ENCODE measurements at places on chromosomes 6 and 20.
A peak's percentile ranks its signal among the peaks of the same experiment; 100 is the strongest.

GRCh38 chr6:1382883-1383728, 6.3 kb upstream of the FOXF2 start:
- no peak for DNase-seq

DNA sequence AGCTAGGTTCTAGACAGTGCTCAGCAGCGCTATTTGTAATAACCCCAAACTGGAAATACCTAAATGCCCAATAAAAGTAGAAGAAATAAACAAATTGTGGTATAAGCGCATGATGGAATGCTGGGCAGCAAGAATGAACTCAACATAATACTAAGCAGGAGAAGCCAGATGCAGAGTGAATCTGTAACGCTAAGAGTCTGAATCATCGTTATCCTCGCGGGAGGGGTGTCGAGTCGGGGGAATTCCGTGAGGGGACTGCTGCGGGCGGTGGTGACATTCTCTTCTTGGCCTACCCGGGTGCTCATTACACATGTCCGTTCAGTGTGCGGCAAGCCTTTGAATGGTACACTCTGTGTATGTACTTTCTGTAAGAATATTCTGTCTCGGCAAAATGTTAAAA, 83.7 kb downstream of the SULF2 start:
- no peak for DNase-seq

DNA sequence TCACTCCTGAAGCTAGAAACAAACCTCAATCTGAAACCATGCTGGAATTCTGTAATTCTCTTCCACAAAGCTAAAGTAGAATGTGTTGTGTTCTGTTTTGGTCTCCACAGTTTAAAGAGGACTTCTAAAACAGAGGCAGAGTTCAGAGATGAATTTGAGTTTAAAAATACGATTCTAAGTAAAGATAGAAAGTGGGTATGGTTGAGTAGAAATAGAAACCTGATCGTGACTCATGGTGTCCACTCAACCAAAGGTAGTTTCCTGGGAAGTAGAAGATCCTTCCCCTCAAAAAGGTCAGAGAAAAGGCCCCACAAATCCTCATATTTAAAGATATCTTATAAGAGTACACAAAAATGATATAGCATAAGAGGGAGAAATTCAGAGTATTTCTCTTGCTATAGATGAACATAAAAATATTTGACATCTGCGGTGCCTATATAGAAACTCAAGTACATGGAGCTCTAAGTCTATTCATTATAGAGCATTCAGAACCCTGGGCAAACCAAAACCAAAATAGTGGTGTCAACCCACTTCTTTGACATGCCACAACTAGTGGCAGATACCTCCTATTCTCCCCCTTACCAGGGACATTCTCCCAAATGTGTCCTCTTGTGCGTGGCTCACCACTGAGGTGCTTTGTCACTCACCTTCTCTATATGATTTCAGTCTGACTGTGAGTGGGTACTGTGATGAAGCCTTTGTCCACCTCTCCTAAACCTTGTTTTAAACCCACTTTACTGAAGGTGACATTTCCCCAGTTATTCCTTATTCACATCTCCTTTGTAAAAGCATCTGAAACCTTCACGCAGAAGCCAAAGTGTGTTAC, 84.5 kb downstream of the PLCB1 start:
- no peak for DNase-seq

DNA sequence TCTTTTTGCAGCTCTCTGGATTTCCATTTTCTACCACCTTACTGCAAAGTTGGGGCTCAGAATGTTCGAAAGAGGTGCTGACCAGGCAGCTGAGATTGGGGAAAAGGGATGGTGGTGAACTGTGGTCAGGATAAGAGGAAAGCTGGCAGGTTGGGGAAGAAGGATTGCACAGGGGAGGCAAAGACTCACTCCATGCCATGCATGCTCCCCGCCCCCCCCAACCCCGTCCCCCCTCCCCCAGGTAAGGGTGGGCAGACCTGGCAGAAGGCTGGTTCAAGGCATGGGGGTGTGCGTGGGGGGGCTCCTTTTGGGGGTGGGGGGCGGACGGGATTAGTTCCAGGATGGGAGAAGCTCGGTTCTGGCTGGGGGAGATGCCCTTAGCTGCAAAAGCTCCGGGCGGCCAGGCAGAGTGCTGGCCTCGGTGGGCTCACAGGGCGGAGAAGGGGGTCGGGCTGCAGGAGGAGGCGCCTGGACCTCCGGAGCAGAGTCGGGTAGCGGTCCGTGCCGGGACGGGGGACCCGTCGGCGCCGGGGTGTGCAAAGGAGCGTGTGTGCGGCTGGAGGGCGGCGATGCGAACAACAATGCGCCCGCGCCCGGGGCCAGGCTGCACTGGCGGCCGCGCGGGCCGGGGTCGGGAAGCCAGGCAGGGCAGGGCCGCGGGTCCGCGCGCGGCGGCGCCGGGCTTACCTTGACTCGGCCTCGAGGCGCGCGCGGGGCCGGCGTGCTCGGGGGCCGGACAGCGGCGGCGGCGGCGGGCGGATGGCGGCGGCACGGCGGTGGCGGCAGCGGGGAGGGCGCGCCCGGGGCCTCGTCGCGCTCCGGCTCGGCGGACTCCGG, 880 bp downstream of the ADNP start:
- peak; percentile 14 for DNase-seq

DNA sequence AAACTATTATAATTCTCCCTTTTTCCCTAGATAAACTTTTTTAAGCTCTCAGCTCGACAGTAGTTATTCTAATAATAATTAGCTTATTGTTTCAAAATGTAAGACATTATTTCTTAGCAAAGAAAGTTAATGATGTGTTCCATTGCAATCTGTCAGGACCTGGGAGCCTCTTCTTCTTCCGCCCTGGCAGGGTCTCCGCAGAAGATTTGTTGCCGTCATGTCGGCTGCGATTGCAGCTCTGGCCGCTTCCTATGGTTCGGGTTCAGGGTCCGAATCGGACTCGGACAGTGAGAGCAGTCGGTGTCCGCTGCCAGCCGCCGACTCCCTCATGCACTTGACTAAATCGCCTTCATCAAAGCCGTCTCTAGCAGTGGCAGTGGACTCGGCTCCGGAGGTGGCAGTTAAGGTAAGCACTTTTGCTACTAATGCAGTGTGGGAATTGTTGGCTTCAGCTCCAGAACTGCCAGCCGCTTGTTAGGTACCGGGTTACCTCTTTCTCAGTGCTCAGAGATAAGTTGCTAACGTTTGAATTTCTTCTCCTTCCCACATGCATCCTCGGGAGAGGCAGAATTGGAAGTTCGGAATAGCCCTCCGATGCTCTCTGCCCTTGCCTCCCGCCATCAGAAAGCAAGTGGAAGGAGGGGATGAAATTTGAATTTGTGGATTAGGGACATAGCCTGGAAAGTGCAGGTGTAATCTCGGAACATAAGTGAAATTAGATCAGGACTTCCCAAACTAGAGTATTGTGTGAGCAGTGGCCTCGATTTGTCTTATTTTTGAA, at the start of gene CDC40:
CDC40 (plus strand) TSS at position 200 of the 781 bp plus-strand sequence; CDS start at position 218, 18 bp downstream.
- DNase-seq, result no peak

DNA sequence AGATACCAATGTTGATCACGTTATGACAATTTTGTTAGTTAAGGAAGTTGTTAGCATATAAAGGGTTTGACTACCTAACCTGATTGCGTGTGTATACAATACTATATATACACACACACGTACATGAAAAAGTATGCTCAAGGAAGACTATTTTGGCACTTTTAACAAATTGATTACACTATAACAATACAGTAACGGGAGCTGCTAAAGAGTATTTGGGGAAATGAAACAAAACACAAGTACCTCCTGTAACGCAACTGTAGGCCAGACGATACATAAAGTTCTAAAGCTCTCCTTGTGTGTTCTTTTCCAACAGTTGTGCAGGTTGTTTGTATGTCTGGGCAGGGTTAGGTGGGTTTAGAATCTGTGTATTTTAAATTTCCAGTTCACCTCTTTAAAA, 98.7 kb downstream of the PLEKHG1 start:
- no peak for DNase-seq

- no peak for DNase-seq
Measured at GRCh38 chr20:47708140-47708807, 77.0 kb downstream of the SULF2 start.

DNA sequence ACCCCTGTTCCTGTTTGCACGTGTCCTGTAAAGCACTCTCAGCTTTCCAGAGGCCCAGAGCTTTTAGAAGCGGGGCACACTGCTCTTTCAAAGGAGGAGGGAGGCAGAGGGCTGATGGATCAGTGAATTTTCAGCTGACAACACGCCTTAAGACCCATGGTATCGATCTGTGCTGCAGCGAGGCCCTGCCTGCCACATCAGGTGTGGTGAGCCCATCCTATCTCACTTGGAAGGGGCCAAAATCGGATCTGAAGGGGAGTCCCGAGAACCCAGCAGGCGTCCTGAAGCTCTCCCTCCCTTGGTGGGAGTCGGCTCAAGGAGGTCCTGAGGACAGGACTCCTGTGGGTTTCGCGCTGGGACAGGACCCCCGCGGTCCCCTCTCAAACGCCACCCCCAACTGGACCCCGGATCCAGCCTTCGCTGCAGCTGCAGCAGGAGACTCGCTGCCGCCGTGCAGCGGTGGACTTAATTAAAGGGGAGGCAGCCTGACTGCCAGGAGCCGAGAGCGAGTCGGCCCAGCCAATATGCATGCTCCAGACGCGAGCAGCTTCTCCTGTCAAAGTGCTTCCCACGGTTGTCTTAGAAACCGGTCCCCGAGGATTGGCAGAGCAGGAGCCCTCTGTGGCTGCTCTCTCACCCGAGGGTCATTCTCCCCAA, 580.0 kb upstream of the ZNF337 start:
- DNase-seq, result no peak

GRCh38 chr6:127338936-127339335, 4.5 kb downstream of the ECHDC1 start:
- no peak for DNase-seq

- no peak for DNase-seq
Measured at GRCh38 chr6:20061952-20062351, 150.3 kb downstream of the MBOAT1 start.

DNA sequence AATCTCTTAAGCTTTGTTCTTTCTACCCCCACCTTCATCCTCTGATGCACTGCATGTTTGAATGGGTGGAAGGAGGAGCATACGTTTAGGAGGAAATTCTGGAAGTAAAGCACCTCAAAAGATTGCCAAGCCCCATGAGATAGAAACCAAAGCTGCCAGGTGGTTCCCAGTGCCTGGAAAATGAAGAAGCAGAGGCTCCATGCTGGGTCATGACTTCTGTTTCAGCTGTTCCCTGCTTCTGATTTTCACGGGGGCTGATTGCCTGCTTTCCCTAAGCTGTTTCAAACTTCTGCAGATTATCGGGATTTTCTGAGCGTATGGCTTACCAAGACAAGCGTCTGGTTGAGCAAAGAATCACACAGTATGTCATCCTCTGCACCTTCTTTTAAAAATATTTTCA, 87.5 kb upstream of the SYNDIG1 start:
- DNase-seq, result no peak

DNA sequence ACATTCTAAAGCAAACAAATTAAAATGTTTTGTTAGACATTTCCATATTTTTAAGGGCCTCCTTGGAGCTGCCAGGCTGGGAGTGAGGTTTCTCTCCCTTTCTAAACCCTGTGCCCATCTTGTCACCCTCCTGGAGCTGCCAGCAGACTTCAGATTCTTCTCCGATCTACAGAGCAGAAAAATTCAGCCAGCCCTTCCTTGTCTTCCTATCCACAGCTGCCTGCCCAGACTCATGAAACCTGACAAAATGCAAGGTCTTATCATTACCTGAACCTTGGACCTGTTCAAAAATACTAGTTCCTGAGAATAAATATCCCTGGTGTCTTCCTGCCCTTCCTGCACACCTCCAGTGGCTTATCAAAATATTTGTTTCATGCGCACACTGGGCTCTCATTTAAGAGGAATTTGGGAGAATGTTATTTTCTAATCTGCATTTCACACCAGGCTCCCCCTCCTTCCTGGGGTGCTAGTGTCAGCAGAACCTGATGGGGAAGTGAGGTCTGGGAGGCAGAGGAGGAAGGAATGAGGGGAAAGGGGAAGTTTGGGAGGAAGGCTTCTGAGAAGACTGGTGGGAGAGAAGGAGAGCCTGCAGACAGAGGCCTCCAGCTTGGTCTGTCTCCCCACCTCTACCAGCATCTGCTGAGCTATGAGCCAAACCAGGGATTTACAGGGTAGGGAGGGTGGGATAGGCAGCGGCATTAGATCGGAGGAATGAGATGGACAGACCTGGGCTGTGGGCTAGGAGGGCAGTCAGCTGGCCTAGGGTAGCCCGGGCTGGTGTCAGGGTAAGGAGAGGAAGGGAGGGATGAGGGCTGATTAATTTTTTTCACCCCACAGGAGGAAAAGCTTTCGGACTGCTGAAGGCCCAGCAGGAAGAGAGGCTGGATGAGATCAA, at the start of gene AIF1:
AIF1 (plus strand) TSS at position 551 of the 895 bp plus-strand sequence; CDS start at position 647, 96 bp downstream.
- DNase-seq, result no peak

- no peak for DNase-seq
Measured at GRCh38 chr6:46983007-46983411, 59.1 kb downstream of the ADGRF1 start.

GRCh38 chr6:42333612-42334011, 116.0 kb upstream of the MRPS10 start:
- DNase-seq, result no peak

GRCh38 chr20:34954904-34955230, 739 bp downstream of the GSS start:
- no peak for DNase-seq

- DNase-seq, result no peak
Measured at GRCh38 chr20:62321521-62321948, 18.7 kb downstream of the ADRM1 start.

DNA sequence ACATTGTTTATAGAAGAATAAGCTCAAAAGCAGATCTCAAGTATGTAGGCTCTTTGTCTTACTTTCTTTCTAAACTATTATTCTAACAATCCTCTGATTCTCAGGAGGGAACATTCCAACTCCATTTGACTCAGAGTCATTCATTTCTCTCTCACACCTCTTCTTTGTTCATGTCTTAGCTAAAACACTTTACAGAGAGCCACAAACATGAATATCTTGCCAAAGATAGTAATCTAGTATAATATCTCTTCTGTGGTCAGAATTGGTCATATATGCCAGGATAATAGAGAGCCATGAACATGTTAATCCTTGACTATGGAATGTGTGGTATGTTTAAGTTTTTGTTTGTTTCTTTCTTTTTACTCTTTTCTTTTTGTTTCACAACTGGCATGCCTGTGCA, 456.0 kb upstream of the PTCHD4 start:
- DNase-seq, result no peak

- no peak for DNase-seq
Measured at GRCh38 chr20:19213946-19214490, 1.6 kb downstream of the SLC24A3 start.

DNA sequence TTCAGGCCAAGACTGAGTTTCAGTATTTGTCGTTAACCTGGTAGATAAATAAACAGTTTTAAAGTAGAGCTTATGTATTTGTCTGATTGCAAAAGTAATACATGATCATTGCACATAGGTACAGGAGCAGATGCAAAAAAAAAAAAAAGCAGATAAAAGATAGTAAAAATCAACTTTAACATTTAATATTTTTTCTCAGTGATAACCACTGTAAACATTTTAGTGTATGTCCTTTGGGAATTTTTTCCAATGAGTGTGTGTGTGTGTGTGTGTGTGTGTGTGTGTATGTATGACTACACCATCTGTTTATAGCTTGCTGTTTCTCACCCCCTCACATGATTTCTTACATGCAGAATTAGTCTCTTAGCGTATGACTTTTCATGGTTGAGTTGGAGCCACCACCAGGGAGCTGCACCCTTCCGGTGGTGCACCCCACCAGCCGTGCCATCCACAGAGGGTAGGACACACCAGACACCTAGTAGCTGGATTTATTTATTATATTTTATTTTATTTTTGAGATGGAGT, 26.3 kb downstream of the WRNIP1 start:
- DNase-seq, result no peak
